Spinal cord (tissue), 10 donors: ENCODE measurements at places on chromosomes 6 and 20. TPM values are rescaled to one million over a fixed set of nuclear protein-coding genes. Genes with fewer than 3 reads are reported as not detected.

The ZNF133 gene
- total RNA-seq: 24.2 TPM

The BEND6 gene
- total RNA-seq: 27.1 TPM

The RIPOR3 gene
- 4.7 TPM for total RNA-seq

The RWDD1 gene
- 82.8 TPM for total RNA-seq

The RPS6KA2 gene
- total RNA-seq: 29.8 TPM
